Right cardiac atrium (tissue), 5 donors: ENCODE measurements at places on chromosomes 4 and X. TPM values are rescaled to one million over a fixed set of nuclear protein-coding genes. Genes with fewer than 3 reads are reported as not detected.

The G3BP2 gene
- total RNA-seq: 79.5 TPM

The STIM2 gene
- 19.2 TPM for total RNA-seq

The FAM47A gene
- total RNA-seq: not detected

The BRS3 gene
- total RNA-seq: not detected

The MSANTD1 gene
- 0.35 TPM for total RNA-seq

The KLHL4 gene
- 1.3 TPM for total RNA-seq

The DCAF4L1 gene
- total RNA-seq: 0.11 TPM

The HERC6 gene
- 9.8 TPM for total RNA-seq

The RADX gene
- total RNA-seq: 1.7 TPM

The GRIA3 gene
- total RNA-seq: 5.2 TPM

The PITX2 gene
- total RNA-seq: 0.14 TPM

The CDKL2 gene
- total RNA-seq: 1.5 TPM

The MAMLD1 gene
- 2.6 TPM for total RNA-seq

The MYL5 gene
- total RNA-seq: 5.3 TPM

The TCEANC gene
- 4.2 TPM for total RNA-seq

The TEX13C gene
- not detected for total RNA-seq

The HGFAC gene
- 0.31 TPM for total RNA-seq

The RHOXF2 gene
- total RNA-seq: not detected

The SMIM10 gene
- 6.4 TPM for total RNA-seq

The SLC9B1 gene
- total RNA-seq: 0.94 TPM

The AFF2 gene
- total RNA-seq: 1.3 TPM

The PAGE2B gene
- not detected for total RNA-seq

The FRYL gene
- 43.9 TPM for total RNA-seq

The MAGEB2 gene
- total RNA-seq: not detected

The PHOX2B gene
- total RNA-seq: not detected

The GAGE12F gene
- total RNA-seq: not detected

The EXOC1L gene
- total RNA-seq: not detected

The SSR4 gene
- total RNA-seq: 190 TPM
